ENCODE measurements at places on chromosomes 13 and 19.
A peak's percentile ranks its signal among the peaks of the same experiment; 100 is the strongest.

DNA sequence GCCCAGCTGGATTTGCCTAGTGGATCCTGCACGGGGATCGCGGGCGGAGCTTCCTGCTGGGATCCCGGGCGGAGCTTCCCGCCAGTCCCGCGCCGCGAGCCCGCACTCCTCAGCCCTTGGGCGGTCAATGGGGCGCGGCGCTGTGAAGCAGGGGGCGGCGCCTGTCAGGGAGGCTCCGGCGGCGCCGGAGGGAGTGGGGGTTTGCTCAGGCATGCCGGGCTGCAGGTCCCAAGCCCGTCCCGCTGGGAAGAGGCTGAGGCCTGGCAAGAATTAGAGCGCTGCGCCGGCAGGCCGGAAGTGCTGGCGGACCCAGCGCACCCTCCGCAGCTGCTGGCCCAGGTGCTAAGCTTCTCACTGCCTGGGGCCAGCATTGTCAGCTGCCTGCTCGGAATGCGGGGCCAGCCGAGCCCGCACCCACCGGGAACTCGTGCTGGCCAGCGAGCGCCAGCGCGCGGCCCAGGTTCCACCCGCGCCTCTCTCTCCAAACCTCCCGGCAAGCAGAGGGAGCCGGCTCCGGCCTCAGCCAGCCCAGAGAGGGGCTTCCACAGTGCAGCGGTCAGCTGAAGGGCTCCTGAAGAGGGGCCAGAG lies 119.6 kb downstream of the PRR20E start:
- DNase-seq = no peak

DNA sequence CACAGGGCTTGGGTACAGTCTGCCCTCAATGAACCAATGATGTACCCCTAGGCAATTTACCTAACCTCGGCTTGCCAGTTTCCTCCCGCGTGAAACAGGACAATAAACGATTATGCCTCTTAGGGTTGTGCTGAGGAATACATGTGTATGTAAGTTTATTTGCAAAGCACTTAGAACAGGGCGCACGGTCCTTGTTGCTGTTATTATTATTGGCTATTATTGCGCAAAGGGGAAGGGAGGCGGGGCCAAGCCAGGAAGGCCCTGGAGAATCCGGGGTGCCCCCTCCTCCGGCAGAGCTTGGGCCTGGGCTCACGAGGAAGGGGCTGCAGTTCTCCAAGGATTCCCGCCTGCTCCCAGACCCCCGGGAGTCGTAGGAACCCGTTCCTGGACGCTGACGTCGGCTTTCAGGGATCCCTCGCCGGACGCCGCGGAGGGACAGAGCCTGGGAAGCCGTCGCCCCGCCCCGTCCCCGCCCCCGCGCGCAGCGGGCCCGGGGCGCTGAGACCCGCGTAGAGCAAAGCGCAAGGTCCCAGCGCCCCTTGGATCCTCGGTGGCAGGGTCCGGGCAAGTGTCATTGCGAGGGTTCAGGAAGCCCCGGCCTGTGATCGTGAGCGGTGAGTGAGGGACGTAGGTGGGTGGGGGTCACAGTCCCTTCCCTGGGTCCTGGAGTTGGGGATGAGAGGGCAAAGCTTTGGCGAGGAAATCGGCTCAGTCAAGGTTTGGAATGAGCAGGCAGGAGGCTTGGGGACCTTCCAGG lies at the start of gene TMEM91:
TMEM91 (plus strand) TSS at position 293 of the 757 bp plus-strand sequence. CDS start 1,777 bp downstream, outside the sequence.
- no peak for DNase-seq

GRCh38 chr13:51715613-51716012 lies 88.3 kb downstream of the DHRS12 start:
- DNase-seq = no peak

DNA sequence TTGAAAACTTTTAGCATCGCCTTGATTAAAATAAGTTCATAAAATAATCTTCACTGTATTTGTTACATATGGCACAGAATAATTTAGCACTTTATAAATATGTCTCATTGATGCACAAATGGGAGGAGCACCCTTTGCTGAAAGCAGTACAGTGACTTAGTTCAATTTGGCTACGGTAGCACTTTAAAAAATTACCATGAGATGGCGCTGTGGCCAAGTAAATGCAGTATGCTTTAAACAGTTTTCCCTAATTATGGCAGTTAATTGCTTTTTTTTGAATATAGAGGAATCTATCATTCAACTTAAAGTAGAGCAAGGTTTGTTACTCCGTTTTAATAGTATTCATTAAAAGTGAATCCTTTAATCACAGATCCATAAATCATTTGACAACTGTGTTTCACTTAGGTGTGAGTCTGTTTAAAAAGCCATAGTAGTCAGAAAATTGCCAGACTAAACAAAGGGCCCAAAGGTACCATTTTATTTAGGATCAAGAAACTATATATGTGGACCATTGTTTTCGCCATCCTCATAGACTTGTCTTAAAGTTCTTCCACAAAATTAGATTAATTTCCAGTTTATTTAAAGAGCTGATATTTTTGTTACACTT lies 34.7 kb upstream of the ESD start:
- DNase-seq = peak; percentile 71

GRCh38 chr13:97549201-97549600 lies 115.2 kb downstream of the RAP2A start:
- DNase-seq = no peak

GRCh38 chr19:44987148-44987675 lies 14.1 kb upstream of the RELB start:
- no peak for DNase-seq

- peak; percentile 19 for DNase-seq
These were observed 38.0 kb downstream of the PHF11 start for GRCh38 chr13:49533591-49534269.

- peak; percentile 89 for DNase-seq
These were observed 1.7 kb downstream of the ANO8 start for GRCh38 chr19:17332677-17333581.

- DNase-seq = no peak
These were observed 11.1 kb downstream of the PPP5C start for GRCh38 chr19:46357846-46358583.

DNA sequence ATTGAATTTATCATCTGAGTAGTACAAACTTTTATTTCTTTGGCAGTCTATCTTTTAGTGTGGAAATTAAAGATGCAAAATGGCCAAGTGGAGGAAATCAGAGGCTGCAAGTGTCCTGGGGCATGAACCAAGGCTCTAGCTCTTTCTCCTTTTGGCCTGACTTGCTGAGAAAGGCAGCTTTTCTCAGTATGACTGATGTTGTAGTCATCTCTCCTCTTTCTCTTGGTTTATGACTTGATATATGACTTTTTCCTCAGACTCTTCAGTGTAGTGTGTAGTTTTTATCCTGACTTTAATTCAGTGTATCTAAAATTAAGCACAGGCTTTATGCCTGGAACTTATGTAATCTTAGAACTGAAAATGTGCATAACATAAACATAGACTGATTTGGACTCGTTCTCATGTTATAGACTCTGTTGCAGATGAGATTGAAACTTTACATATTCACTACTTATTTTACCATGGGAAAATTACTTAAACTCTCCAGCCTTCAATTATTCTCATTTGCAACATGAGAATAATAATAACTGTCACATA lies 65.7 kb downstream of the SLITRK5 start:
- DNase-seq = no peak

DNA sequence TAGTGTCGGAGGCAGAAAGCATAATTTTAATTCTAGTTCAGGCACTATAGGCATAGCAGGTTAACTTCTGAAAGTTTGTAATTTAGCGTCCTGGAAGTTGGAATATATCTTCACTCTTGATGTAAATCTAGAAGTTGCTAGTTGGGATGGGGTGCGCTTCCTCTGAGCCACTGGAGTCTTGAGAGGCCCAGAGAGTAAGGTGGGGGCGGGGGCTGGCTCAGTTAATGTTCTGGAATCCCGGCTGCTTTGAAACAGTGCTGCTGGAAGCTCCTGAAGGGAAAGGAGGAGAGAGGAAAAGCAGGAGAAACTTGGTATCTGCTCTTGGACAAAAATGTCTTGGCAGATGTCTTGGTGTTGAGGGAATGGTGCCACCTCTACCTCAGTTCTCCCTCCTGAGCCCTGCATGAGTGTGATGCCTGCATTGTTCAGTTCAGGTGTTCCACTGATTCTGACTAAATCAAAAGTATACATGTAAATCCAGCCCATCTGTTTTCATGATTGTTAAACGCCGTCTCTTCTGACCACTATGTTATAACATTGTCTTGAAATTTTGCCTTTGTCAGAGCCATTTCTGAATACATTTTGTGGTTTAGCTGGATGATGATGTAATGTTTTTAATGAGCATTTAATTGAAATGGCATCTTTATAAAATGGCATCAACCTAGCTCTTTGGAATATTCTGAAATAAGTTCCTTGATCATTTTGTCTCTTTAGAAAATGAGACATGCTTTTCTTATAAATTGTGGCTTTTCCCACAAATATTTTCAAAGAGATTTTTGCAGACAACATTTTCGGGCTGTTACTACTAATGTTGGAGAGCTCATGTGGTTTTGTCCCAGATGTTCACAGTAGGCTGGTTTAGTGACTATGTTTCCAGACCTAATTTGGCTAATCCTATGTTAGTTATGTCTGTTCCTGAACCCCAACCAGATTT lies 202.7 kb downstream of the SHISA2 start:
- DNase-seq = no peak

- no peak for DNase-seq
These were observed 79.4 kb upstream of the VSTM2B start for GRCh38 chr19:29446361-29446760.

GRCh38 chr19:42081584-42082203 lies 5.7 kb downstream of the ZNF574 start:
- DNase-seq = peak; percentile 46

DNA sequence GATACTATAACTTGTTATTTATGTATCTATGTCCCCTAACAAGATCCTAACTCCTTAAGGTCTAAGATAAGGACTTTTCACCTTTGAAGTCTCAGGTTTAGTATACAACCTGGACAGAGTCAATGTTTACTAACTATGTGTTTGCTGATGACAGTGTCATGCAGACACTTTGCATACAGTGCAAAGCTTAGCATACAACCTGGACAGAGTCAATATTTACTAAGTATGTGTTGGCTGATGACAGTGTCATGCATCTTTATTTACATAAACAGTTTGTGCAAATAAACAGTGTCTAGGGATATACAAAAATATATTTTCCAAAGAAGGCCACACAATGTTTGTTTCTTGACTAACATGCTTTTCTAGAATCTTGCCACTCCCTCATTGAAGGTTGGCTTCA lies 34.7 kb downstream of the DCT start:
- no peak for DNase-seq

DNA sequence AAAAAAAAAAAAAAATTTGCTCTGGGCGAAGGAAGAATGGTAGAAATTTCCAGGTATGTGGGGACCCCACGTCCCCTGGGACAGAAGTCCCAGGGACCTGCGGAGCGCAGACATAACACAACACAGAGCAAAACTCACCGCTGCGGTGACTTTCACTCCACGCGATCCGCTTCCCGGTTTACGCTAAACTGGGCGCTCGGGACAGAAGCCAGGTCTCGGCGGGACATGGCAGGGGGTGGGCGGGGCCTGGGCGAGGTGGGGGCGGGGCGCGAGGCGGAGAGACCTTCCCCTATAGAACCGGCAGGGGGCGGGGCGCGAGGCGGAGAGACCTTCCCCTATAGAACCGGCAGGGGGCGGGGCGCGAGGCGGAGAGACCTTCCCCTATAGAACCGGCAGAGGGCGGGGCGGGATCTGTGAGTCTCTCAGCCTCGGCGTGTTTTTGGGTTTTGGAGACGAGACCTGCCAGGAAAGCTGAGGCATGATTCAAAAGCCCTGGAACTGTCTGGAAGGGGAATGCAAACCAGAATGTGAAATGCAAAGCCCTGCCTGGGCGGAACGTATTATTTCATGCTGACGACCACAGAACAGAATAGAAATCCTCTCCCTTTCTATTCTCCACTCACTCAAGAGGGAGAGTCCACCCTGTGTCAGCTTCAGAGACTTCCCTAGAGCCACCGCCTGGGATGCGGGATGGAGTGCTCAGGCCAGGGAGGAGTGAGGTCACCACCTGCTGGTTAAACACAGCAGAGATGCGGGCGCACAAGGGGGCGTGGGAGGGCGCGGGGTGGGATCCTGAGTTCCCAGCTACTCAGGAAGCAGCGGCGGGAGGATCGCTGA lies 20.2 kb upstream of the ERVV-1 start:
- peak; percentile 84 for DNase-seq

GRCh38 chr19:43699506-43700394 lies 16.1 kb upstream of the IRGC start:
- no peak for DNase-seq

DNA sequence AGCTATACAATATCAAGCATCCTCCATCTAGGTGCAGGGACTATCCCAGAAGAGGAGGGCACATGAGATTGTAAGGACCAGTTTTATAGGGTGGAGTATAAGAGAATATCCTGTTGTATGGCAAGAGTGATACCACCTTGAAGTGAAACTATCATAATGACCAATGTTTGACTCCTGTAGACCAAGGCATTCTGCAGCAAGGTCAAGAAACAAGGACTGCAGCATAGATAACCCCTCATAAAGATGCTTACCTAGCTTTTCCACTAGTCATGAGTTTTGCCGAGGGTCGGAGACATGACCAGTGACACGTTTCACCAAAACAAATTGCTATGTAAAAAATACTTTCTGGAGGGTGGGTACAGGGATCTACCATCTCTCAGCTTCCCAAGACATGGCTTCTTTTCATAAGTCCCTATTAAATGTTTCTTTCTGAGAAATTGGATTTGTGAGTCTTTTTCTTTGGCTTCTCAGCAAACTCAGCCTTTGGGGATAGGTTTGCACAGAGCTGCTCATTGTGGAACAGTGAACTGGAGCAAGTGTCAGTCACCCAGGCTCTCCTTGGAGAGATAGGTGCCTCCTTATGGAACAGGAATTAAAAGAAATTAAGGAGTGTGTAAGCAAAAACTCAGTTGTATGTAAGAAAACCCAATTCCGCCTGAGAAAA lies 28.2 kb upstream of the CYSLTR2 start:
- peak; percentile 16 for DNase-seq

DNA sequence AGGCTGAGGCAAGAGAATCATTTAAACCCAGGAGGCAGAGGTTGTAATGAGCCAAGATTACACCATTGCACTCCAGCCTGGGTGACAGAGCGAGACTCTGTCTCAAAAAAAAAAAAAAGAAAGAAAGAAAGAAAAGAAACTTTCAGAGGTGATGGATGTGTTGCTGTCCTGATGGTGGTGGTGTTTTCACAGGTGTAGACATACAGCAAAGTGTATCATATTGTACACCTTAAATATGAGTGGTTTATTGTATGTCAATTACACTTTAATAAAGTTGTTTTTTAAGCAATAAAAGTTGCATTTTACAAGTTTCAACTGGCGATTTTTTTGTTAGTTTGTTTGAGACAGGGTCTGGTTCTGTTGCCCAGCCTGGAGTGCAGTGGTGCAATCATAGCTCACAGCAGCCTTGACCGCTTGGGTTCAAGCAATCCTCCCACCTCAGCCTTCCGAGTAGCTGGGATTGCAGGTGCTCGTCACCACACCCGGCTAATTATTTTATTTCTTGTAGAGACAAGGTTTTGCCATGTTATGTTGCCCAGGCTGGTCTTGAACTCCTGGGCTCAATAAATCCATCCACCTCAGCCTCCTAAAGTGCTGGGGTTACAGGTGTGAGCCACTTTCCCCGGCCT lies 13.5 kb upstream of the INSR start:
- no peak for DNase-seq

- no peak for DNase-seq
These were observed 820.5 kb upstream of the ATXN8OS start for GRCh38 chr13:69287050-69287698.
